Activated T-helper 1 cell treated with Interleukin-2 at 50 U/mL for 16 hours (primary cell): ENCODE measurements at places on chromosomes 16 and 17.

DNA sequence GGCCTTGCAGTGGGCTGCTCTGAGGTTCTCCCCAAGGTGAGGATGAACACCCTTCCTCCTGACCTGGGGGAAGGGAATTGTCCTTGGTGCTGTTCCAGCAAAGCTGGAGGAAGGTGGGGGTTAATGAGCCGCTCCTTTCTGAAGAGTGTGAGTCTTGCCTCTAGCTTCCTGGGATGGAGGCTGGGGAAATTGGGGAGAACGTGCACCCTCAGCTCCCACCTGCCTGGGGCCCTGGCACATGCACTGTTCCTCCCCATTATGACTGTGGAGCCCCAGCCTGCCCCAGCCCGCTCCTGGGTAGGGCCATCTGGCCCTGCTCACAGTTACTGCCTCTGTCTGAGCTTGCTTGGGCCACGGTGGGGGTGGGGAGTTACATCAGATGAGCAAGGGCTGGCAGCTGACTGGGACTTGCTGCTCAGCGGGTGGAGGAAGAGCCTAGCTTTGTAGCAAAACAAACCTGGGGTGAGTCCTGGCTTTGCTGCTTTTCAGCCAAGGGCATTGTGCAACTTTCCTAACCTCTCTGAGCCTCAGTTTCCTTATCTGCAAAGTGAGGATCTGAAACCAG lies 11.1 kb downstream of the TNS4 start:
- no peak for DNase-seq

DNA sequence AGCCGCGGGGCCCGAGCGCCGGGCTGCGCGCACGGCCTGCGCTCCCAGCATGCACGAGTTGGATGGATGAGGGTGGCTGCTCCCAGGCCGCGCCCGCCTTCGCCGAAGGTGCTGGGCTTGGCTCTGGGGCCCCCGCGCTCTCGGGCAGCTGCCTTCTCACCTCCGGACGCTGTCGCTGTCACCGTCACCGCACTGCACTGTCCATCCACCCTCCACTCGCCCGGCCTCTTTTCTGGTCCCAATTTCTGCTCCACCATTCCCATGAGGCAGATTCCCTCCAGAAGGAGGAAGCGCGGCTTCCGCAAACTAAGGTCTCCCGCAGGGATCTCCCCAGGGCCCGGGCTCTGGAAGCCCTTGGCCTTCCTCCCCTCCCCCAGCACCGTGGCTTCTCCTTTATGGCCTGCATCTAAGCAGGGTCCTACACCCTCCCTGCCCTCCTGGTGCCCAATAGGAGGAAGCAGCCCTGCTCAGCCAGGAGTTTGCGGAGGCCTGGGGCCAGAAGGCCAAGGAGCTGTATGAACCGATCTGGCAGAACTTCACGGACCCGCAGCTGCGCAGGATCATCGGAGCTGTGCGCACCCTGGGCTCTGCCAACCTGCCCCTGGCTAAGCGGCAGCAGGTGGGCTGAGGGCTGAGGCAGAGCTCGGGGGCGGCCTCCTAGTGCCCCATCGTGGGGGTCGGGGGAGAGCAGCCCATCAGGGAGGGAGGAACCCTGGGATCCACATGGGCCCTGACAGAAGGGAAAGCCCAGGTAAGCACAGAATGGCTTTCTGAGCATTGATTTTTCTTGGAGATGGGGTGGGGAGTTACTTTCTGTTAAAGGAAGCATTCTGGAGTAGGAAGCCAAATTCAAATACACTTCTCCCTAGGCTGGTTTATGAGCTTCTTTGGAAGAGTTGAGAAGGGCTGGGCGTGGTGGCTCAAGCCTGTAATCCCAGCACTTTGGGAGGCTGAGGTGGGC lies 899 bp downstream of the ACE start:
- no peak for DNase-seq

GRCh38 chr16:87032554-87032953 lies 284.6 kb downstream of the C16orf95 start:
- no peak for DNase-seq

- DNase-seq, result no peak
These were observed 83.5 kb upstream of the WSCD1 start for GRCh38 chr17:5986644-5987043.

GRCh38 chr17:71260366-71260940 lies 860.4 kb upstream of the SOX9 start:
- DNase-seq, result no peak

DNA sequence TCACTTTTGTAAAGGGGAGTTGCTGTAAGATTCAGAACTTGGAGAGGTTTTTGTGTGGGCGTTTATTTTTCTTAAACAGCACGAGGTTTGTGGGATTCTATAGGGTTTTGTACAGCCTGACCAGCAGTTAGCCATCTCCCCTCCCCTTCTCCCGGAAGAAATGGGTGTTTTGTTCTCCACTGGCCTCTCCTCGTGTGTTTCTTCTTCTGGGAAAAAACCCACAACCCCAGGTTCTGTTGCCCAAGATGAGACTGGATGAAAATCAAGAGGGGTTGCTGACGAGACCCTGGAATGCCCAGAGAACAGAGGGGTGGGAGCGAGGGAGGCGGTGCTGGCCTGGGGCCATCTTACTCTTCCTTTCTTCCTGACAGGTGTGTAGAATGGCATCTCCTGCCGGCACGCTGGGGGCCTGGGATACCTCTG lies 186.1 kb downstream of the MSI2 start:
- DNase-seq, result no peak

- no peak for DNase-seq
These were observed 29.7 kb downstream of the FANCA start for GRCh38 chr16:89786474-89787364.

DNA sequence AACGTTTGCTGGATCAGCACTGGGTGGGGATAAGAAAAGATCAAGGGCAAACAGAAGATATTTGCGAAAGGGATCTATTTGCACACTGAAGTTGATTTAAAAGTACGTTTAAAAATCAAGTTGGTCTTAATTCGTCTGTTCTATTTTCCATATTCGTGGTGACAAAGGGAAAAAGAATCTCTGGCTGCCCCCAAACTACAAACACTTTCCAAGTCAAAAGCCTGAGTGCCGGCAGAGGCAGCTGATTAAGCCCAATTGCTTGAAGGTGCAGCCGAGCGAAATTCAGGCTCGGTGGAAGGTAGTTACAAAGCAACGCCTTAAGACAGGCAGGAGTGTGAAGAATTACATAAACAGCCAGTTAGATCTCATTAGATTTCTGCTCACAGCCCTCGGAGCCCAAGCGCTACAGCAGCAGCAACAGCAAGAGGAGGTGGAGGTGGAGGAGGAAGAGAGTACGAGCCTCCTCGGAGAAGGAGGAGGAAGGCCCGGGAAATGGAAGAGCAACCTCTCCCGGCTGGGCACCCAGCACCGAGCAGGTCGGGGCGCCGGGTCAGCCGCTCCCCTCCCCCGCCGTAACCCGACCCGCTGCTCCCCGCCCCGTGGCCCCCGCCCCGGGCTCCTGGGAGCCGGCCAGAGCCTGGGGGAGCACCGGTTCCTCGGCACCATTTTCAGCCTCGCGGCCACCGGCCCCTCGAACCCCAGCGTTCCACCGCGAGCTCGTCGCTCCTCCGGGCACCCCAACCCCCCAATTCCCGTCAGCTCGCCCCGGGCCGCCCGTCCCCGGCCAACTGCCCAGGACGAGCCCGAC lies 890 bp downstream of the TOB1 start:
- DNase-seq, result peak; percentile 23

DNA sequence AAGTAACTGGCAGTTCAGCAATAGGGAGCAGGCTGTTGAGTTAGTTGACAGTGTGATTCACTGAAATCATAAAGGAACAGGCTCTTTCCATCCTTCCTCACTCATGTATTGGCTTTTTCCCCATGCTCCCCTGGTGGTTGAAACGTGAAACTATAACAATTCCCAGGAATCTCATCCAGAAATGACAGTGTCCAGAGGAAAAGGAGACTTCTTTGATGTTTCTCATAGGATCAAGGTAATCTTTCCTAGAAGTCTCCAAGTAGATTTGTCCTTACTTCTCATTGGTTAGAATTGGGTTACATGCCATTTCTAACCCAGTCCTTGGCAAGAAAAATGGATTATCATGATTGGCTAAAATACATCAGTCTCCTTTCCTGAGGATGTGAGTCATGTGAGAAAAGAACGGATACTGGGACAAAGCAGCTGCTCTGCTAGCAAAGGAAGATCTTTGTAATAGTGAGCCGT lies 14.4 kb downstream of the TTC19 start:
- no peak for DNase-seq

- DNase-seq, result no peak
These were observed 106.9 kb downstream of the RGS9 start for GRCh38 chr17:65243838-65244625.

DNA sequence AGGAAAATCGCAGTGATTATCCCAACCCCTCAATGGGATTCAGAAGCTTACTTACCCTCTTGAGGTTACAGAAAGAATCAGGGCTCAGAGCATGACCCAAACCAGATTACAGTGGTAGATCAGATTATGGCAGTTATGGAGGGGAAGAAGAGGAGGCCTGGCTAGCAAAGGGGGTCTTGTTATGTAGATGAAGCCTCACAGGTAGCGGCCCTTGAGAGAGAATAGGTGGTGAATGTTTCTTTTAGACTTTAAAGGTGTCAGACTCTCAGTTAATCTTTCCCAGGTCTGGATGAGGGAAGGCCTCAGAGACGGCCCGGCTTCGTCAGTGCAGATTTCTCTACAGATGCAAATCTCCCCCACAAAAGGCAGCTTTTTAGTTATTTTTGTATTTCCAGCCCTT lies 15.6 kb downstream of the RNF112 start:
- no peak for DNase-seq

- no peak for DNase-seq
These were observed 162.9 kb downstream of the COPRS start for GRCh38 chr17:31696184-31696602.

- DNase-seq, result peak; percentile 73
These were observed 672 bp upstream of the ALKBH5 start for GRCh38 chr17:18182978-18183333.

DNA sequence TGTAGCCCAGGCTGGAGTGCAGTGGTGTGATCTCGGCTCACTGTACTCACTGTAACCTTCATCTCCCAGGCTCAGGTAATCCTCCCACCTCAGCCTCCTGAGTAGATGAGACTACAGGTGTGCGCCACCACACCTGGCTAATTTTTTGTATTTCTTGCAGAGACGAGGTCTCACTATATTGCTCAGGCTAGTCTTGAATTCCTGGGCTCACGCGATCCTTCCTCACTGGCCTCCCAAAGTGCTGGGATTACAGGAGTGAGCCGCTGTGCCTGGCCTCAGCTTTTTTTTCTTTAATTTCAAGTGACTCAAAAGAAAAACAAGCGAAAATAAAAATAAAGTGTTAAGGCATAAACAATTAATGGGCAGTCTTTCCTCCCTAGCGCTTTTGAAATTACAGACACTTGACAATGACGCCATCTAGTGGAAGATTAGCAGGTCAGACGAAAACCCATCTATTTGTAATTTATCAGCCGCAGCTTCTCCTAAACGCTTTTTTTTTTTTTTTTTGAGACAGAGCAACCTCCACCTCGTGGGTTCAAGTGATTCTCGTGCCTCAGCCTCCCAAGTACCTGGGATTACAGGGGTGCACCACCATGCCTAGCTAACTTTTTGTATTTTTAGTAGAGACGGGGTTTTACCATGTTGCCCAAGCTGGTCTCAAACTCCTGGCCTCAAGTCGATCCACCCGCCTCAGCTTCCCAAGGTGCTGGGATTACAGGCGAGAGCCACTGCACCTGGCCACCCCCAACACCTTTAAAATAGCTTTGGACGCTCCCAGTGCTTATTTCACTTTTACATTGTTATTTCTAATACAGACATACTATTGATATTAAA lies 28.1 kb upstream of the PECAM1 start:
- no peak for DNase-seq

DNA sequence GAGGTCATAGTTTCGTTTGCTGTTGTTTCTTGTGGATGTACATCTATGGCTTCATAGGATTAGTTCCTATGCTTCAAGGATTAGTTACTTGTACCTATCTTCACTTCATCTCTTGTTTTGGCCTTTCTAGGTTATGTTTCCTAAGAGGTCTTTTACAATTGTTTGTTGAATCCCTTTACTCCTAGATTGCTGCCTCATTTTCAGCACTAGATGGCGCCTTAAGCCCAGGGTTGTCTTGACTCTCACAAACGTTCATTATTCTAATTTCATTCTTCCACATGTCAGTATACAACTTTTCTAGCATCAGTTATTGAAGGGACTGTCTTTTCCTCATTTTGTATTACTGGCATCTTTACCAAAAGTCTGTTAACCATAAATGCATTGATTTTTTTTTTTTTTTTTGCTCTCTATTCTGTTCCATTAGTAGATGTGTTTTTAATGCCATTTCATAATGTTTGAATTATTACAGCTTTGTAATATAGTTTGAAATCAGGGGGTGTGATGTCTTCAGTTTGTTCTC lies 45.0 kb upstream of the NACA2 start:
- DNase-seq, result no peak

DNA sequence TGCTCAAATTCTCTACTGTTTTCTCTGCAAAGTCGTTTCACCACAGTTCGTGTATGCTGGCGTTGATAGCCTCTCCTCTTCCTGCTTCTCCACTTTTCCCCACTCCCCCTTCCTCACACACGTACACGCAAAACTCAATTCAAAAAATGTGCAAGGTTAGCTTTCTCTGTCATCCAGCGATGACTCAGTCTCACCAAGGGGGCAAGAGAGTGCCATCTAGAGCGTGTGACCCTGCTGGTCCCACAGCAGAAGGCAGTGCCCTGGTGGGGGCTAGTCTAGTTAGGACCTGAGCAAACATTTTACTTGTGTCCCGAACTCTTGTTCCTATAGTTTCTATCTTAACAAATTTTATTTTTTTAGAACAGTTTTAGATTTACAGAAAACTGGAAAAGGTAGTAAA lies 121.2 kb upstream of the CHMP6 start:
- no peak for DNase-seq

DNA sequence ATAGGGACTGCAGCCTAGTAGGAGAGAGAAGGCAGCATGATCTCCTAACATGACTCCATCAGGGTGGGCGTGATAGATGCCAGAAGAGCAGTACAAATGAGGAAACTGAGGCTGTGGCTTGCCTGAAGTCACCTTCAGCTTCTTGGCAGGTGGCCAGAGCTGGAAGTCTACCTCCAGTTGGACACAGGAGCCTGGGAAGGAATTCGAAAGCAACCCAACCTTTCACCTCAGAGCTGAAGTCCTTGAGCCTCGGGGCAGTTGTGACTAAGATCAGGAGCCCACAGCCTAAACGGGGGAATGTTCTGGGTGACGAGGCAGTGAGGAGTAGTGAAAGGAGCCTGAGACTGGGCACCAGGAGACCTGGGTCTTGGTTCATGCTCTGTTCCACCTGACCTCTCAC lies 9.4 kb upstream of the SLC52A1 start:
- DNase-seq, result no peak

DNA sequence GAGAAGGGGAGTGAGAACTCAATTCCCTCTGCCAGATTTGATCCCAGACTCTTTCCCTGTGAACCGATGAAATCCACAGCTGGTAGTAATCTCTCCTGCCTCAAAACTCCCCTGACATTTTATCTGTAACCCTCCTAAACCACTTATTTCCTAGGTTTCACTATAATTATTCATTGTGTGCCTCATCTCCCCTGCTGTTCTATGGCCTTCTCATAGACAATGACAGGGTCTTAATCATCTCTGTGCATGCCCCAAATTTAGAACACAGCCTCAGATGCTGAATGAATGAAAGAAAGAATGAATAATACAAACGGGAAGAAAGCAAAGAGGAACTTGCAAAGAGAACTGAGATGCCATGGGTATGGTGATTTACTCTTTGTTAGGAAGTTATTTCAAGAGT lies 451.1 kb downstream of the HS3ST3B1 start:
- DNase-seq, result no peak
